ENCODE measurements at places on chromosomes 16 and 17. TPM values are rescaled to one million over a fixed set of nuclear protein-coding genes. Genes with fewer than 3 reads are reported as not detected.

The C17orf50 gene
- not detected for total RNA-seq

The OR2C1 gene
- not detected for total RNA-seq

The SLC5A10 gene
- 0.31 TPM for total RNA-seq

The GRIN2C gene
- 0.09 TPM for total RNA-seq

The TPSD1 gene
- not detected for total RNA-seq

The CDYL2 gene
- total RNA-seq, result 4.7 TPM

DNA sequence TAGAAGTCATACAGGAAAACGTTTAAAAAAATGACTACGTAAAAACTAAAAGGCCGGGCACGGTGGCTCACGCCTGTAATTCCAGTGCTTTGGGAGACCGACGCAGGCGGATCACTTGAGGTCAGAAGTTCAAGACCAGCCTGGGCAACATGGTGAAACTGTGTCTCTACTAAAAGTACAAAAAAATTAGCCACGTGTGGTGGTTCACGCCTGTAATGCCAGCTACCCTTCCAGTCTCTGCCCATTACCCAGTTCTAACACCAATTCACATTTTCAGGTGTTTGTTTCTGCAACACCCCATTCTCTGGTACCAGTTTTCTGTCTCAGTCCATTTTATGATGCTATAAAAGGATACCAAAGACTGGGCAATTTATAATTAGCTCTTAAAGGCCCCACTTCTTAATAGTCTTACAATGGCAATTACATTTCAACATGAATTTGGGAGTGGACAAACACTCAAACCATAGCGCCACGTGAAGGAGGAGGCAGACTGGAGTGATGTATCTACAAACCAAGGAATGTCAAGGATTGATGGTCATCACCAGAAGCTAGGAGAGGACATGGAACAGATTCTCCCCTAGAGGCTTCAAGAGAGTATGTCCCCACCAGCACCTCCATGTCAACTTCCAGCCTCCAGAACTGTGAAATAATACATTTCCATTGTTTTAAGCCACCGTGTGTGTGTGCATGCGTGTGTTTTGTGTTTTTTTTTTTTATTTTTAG lies 791 bp upstream of the C17orf75 start:
- DNase-seq, result no peak

DNA sequence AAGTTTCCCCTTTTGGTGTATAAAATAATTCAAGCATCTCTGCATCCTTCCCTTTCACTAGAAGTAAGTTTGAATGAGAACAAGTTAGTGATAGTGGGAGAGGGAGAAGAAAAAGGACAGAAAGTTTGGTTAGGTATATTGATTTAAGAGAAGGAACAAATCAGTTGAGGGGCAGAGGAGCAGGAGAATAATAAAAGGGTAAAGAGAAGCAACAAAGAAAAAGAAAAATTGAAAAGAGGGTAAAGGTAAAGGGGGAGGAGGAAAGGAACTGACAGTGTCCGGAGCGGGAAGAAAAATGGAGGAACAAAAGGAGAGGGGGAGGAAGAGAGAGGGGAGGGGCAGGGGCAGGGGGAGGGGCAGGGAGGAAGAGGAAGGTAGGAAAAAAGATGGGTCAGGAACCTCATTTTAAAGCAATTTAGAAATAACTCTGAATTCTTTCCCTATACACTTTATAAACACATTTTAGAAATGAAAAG lies 6.3 kb upstream of the IGF2BP1 start:
- DNase-seq, result no peak

DNA sequence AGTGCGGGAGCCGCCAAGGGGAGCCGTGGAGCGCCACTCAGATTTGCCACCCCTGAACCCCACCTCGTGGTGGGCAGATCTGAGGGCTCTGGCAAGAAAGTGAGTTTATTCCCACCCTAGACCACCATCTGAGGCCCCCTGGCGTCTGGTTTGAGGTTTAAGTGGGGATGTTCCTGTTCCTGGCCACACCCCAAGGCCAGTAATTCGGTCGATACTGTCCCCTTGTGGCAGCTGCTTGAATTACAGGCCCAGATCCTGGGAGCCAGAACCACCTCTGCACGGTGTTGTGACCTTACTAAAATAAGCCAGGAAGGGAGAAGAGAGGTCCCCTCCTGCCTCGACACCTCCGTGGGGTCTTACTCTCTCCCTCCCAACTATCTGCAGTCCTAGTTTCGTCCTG lies 3.3 kb upstream of the LAT start:
- no peak for DNase-seq

- DNase-seq, result peak; percentile 61
Measured at GRCh38 chr17:83053021-83053681, 26.3 kb upstream of the METRNL start.

DNA sequence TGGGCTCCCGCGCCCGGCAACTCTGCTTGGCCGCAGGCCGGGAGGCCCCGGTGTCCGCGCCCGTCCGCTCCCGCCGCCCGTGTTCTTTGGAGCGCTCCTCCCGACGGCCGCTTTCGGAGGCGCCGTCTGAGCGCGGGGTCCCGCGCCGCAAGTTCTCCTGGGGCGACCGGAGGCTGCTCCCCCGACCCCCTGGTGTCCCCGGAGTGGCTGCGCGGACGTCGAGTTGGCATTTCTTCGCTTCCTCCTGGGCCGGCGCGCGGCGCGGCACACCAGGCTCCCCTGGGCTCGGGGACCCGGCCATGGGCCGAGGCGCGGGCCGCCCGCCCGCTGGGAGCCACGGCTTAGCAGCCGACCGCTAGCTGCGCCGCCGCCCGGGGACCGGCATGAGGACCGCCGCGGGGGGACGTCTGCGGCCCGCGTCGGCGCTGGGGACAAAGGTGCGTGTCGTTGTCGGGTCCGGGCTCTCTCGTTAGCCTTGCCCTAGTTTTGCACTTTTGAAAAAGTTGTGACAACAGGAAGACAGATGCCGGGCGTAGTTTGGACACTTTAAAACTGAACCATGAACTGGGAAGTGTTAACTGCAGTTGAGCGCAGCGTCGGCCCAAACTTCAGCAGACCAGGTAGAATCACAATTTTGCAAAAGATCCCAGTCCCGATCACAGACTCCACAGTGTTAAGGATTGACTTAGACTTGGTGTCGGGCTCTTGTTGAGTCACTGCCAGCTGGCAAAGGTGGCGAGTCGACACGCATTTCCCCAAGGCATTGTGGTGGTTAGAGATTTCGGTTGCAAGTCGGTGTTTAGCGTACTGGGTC lies 700 bp downstream of the UBN1 start:
- peak; percentile 72 for DNase-seq

GRCh38 chr17:11001651-11002050 lies 163.8 kb upstream of the PIRT start:
- DNase-seq, result no peak

- no peak for DNase-seq
Measured at GRCh38 chr16:77738706-77739558, 16.6 kb downstream of the NUDT7 start.

GRCh38 chr16:11283820-11284248 lies 2.7 kb upstream of the PRM1 start:
- no peak for DNase-seq

DNA sequence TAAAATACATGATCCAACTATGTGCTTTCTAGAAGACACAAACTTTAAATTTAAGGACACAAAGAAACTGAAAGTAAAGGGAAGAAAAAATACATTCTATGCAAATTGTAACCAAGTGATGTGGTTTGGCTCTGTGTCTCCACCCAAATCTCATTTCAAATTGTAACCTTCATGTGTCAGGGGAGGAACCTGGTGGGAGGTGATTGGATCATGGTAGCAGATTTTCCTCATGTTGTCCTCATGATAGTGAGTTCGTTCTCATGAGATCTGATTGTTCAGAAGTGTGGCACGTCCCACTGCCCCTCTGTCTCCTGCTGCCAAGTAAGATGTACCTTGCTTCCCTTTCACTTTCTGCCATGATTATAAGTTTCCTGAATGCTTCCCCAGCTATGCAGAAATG lies 15.0 kb downstream of the OR1A1 start:
- no peak for DNase-seq

DNA sequence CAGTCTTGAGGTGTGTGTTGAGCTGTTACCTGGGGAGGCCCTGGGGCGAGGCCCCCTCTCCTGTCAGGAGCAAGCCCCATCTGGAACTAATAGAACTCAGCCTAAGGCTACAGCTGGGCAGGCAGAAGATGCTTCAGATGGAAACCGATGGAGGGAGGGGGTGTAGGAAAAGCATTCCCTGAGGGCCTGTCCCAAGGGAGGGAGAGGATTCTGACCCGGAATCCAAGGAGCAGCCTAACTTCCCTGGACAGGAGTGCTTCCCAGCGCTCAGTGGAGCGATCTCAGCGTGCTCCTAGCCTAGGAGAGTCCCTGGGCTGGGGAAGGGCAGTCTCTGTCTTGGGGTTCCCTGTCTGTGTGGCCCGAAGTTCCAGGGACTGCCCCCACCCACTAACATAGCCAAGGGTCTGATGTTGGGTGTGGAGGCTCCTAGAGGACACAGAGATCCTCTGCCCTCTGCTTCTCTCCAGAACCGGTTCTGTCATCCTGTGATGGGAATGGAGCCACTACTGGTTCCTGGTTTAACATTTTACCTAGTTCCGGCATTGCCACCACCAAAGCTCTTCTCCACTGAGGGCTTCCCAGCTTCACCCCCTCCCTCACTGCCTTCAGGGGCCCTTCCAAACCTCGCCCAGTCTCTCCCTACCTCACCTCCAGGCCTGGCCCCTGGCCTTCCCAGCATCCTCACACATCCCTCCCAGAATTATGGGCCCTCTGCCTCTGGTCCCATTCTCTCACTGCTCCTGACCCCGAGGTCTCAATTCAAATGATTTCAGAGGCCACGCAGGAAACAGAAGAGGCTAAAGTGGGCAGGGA lies 58.7 kb downstream of the RTN4RL1 start:
- no peak for DNase-seq

DNA sequence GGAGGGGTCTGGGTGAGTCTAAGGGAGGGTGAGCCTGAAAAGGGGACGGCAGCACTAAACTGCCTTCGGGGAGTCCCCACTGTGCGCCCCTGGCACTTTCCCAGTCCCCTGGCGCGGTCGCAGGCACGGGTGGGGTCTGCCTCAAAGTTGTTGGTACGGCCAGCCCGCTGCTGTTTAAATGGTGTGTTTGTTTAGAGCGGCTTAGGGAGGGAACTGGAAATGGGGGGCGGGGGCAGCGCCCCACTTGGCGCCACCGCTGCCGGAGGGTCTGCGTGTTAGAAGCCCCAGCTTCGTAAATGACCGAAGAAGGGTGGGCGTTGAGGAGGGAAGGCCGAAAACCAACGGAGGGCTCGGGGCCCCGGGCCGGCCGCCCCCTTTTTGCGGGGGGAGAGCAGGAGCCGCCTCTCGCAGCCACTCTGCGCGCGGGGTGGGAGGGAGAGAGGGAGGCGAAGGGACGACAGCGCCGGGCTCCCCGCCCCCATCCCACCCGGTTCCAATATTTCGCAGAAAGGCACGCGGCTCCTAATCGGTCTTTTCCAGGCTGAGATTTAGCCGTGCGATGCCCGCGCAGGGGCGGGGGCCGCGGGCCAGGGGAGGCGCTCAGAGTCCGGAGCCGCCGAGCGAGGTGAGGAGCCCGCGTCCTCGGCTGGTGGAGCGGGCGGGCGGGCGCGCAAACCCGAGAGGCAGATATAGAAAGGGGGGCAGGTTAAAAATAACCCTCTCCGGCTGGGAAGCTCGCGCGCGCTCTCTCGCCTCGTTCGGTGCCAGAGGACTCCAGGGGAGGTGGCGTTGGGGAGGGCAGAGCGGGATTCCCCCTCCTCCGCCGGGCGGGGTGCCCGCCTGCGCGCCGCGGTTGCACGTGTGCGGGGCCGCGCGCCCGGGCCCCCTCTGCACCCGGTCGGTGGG lies 54.9 kb downstream of the SREBF1 start:
- peak; percentile 90 for DNase-seq

All from heart left ventricle (tissue), 16 donors.